ENCODE measurements at places on chromosomes 11 and 22.

DNA sequence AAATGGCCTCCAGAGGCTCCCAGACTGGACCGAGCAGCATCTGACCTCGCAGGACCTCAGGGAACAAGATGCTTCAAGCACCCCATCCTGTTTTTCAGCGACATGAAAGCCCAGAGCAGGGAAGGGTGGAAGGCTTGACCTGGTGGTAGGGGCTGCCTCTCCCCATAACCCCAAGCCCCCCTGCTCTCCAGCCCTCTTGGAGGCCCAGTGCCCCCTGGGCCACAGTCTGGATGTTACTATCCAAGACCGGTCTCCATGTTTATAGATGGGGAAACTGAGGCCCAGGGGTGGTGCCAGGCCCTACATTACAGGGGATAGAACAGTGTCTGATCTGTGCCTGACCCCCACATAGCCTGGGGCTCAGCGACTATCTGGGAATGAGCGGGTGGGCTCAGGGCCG, 7.0 kb downstream of the FGF3 start:
- DNase-seq = no peak

DNA sequence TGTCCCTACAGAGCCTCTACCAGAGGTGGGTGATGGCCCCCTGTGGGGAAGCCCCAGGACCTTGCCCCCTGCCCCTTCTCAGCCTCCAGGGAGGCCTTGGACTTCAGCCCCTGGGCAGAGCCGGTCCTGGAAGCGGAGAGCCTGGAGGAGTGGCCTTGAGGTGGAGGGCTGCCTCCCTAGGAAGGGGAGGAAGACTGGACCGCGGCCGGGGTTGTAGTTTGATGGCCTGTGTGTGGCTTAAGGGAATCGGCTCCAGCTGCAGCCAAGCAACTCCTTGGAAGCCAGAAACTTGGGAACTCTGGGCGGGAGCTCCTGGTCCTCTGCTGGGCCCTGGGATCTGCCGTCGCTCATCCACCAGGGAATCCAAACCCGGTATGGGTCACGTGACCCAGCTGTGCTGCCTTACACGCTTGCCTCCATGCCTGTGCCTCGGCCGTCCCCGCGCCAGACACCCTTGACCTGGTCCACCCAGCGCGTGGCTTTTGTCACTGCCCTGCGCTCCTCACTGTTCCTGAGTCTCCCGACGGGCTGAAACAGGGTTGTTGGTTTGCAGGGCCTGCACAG, 23.5 kb upstream of the ARHGAP8 start:
- no peak for DNase-seq

- no peak for DNase-seq
Measured at GRCh38 chr22:19062139-19062942, 59.9 kb downstream of the DGCR2 start.

DNA sequence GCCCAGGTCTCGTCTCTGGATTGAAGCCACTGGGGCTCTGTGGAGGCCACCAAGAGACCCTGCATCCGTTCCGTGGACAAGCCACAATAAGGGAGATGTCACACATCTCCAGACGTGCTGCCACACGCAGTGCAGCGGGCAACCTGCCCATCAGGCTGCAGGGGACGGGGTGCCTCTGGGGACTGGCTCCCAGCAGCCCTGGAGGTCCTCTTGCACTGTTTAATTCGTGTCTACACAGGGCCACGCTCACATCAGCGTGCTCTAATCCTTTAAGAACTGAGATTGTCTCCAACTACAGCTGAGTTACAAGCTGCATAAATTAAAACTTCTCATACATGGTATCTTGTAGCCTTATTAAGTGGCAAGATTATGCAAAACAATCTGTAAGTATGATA, 1232.2 kb downstream of the BRD1 start:
- no peak for DNase-seq

DNA sequence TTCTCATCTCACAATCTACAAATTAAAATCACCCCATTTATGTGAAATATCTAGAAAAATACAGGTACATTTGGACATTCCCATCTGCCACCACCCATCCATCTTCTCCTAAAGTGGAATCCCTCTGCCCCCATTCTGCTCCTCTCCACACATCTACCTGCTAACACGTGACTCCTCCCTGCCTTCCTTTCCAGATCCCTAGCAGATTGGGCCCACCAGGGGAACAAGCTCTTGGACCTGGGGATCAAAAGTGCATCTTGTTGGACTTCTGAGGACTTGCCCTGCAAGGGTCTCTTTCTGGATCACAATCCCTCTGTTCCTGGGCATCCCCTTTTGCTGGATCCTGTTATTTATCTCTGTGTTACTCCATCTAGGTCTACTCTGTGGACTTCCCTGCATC, 107.6 kb downstream of the ZNF280B start:
- DNase-seq = no peak

GRCh38 chr22:49622241-49623105, 205.2 kb downstream of the BRD1 start:
- no peak for DNase-seq

DNA sequence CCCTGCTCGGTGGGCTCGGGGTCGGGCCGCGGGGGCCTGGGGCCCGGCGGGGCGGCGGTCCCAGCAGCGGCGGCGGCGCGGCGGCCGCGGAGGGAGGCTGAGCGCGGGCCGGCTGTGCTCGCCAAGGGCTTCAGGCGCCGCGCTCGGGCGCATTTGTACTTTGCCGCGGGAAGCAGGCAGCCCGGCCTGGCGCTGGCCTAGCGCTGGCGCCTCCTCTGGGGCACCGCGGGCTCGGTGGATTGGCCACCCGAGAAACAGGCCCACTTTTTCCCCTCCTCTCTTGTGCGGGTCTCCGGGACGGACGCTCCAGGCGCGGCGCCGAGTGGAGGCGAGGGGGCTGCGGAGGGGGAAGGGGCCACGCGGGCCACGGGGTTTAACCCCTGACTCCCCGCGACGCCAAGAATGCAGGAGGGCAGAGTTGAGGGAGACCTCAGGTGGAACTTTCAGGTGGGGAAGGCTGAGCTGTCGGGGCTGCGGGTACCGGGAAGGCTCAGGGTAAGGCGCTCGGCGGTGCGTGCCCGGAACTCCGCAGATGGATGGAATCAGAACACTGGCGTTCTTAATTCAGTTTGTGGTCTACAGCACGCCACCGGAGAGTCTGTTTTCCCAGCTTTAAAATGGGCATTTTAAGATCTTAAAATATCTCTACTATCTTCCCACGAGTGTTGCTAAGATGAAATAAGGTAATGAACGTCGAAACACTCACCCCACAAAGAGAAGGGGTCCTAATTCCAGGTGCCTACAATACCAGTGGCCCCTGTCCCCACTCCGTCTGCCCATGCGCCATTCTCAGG, at the start of gene CHRDL2:
Gene CHRDL2, minus strand, starts transcription at position 126 of the 794 bp plus-strand sequence. CDS start 538 bp downstream, outside the sequence.
- no peak for DNase-seq

- no peak for DNase-seq
Measured at GRCh38 chr22:44727148-44727547, 25.1 kb downstream of the PRR5 start.

GRCh38 chr11:85539029-85539689, 88.0 kb downstream of the DLG2 start:
- DNase-seq = no peak

DNA sequence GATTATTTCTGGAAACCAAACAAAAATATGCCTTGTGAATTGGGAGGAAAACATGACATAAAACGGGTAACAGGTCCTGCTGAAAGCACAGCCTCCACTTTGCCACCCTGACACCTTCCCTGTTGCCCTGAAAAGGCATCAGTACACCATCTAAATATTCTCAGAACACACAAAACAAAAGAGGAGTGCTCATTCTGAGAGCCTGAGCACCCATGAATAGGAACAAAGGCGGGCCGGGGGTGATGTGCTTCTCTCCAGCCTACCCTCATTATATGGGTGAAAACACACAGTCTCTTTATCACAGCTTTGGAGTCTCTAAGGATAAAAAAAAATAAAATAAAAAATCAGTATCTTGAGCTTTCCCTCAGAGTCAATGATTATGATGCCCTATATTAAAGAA, 19.7 kb downstream of the SCUBE2 start:
- DNase-seq = no peak

- no peak for DNase-seq
Measured at GRCh38 chr11:95282291-95282751, 51.3 kb upstream of the SESN3 start.

- DNase-seq = no peak
Measured at GRCh38 chr11:94028436-94028835, 7.3 kb downstream of the HEPHL1 start.

DNA sequence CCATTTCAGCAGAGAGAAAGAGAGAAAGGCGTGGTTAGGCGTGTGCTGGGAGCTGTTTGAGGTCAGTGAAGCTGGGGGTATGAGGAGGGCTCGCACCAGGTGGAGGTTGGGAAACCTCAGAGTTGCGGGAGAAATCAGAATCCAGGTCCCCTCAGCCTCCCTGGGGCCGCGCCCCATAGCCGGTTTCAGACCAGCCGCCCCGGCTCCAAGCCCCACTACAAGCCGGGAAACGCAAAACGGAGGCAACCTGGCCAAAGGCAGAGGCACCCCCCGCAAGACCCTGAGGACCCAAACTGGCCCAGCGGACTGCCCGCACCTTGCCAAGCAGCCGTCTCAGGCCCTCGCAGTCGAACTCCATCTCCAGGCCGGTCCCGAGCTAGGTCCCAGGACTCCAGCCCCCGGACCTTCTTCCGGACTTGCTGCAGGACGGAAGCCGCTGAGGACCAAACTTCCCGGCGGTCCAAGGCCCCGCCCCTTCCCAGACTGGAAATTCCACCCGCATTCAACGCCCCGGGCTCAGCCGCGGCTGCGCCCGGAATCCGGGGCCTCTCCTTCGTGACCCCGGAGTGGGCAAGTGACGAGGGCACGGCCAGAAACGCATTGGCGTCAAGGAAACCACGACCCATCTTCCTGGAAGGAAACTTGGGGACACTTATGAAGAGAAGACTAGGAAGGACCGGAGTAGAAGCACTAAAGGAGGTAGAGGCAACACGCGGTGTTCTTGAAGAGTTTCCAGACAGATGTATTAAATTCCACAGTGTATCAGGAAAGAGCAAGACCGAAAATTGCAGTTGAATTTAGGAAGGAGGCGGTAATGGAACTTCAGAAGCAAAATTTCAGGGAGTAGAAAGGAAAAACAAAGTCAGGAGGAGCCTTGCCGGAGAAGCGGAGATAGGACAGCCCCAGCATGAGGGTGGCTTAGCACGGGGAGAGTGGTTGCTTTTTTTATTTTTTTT, at the start of gene UEVLD:
Gene UEVLD, minus strand, starts transcription at position 438 of the 956 bp plus-strand sequence. Its CDS starts 80 bp downstream, at position 358.
- peak; percentile 72 for DNase-seq

DNA sequence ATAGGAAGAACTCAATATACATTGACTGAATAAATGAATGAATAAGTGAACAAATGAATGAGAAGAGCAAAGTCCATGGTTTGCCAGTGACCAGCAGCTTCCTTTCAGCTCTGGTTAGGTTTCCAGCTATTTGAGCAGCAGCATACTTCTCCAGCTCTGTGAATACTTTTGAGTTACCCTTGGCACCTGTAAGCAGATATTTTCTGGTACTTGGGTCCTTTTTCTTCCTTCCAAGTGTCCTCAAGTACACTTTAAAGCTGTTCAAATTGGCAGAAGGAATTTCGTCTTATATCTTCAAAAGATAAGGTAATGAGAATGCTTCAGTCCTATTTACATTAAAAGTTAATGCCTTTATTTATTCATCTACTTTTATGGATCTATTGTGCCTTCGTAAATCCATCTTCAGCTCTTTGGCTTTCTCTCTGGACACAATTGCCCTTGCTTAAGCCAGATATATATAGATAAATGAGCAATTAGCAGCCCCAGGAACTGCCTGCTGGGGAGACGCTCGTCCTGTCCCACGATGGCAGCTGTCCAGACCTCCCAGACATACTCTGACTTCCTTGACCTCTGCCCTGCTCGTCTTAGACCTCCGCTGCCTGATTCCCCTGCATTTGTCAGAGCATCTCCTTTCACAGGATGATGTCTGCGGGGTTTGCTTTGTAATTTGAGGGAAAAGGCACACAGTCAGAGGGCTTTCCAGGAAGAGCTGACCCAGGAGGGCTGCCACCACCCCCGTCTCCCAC, 926.3 kb downstream of the OPCML start:
- no peak for DNase-seq

GRCh38 chr22:23376256-23376655, 195.9 kb downstream of the BCR start:
- no peak for DNase-seq

- DNase-seq = no peak
Measured at GRCh38 chr11:73759610-73760134, 1.2 kb downstream of the RAB6A start.

DNA sequence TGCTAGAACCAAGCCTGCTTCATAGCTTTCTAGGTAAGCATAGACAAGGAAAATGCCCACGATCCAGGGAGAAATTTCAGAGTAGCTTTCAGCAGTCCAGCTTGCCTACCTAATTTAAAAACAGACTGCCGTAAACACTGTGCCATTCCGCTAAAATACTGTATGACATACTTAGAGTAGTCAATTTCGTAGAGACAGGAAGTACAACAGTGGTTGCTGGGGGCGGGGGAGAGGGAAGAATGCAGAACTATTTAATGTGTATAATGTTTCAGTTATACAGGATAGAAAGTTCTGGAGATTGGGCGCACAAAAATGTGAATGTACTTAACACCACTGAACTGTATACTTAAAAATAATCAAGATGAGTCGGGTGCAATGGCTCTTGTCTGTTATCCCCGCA, 56.7 kb downstream of the C11orf58 start:
- DNase-seq = no peak

GRCh38 chr11:63459586-63459985, 31.4 kb downstream of the PLAAT5 start:
- no peak for DNase-seq

DNA sequence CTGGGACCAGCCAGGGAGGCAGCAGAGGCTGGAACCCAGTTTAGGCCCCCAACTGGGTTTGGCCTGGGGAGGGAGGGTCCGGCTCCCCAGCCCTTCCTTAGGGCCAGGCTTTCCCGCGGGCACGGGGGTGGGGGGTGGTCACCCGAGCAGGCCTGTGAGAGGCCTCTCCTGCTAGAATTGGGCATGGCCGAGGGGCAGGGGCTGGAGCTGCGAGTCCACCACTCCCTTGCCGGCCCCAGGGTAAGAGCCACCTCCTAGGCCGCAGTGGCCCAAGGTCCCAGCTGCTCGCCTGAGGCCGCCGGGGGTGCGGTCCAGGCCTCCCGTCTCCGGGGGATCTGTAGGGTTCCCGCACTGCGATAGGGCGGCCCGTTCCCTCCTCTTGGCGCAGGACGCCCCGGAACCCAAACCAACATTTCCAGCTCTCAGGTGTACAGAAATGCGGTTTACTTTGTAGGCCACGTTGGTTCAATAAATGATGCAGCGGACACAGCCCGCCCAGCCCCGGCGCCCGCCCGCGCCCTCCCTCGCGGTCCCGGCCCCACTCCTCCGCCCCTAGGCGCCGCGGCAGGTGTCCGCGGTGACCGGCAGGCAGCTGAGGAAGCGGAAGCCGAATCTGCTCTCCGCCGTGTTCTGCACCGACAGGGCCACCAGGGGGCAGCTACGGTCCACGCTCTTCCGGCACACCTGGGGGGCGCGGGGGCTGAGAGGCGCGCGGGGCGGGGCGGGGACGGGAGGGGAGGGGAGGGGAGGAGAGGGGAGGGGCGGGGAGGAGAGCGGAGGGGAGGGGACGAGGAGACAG, 5.9 kb downstream of the LMNTD2 start:
- DNase-seq = no peak

- no peak for DNase-seq
Measured at GRCh38 chr11:43619863-43620505, 60.6 kb upstream of the HSD17B12 start.

GRCh38 chr22:27919942-27920755, 1.1 kb upstream of the PITPNB start:
- DNase-seq = no peak

GRCh38 chr11:102260241-102260640, 57.0 kb upstream of the BIRC3 start:
- no peak for DNase-seq

GRCh38 chr11:1805525-1805924, 29.3 kb upstream of the SYT8 start:
- DNase-seq = no peak

- DNase-seq = no peak
Measured at GRCh38 chr11:45513821-45514340, 151.5 kb downstream of the CHST1 start.

Data from stimulated activated naive B cell treated with anti-CD40 and anti-IgM and Interleukin-4, amounts not matched to agents 10 μg/mL and 1 μg/mL and 100 μg/mL, for 72 hours (primary cell).